Stimulated activated CD8-positive, alpha-beta memory T cell treated with anti-CD3 and anti-CD28 coated beads, Interleukin-4, amount 100 ng/mL, for 1 hour (primary cell): ENCODE measurements at places on chromosomes 3 and 15.

DNA sequence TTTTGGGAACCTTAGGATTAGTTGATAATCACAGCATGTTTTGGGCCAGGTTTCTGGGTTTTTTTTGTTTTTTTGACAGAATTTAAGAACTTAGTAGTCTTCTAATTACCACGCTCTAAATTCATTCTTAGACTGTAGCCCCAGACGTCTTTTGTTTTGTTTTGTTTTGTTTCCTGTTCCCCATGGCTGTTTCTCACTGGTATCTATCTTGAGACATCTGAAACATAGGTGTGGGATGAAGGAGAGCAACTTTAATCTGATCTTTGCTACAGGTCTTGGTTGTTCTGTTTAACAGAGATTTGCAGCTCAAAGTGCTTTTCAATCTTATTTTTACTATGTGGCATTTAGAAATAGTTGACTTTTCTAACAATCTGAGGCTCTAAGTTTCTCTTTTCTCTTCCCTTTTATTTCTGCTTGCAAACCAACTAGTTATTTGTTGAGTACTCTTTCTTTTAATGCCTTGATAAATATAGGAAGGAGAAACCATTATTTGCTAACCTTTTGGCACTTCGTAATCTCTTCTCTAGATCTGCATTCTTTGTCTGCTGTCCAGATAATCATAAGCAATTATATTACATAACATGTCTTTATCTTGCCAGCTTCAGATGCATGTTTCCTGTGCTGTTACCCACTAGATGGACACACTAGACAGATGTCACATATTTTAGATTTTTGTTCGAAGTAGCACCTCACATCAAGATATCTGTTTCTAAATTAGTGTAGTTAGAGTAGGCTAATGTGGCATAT is 40.9 kb downstream of the FBXL2 start:
- DNase-seq = no peak

- no peak for DNase-seq
Measured at GRCh38 chr3:123819949-123820348, 64.2 kb downstream of the MYLK start.

DNA sequence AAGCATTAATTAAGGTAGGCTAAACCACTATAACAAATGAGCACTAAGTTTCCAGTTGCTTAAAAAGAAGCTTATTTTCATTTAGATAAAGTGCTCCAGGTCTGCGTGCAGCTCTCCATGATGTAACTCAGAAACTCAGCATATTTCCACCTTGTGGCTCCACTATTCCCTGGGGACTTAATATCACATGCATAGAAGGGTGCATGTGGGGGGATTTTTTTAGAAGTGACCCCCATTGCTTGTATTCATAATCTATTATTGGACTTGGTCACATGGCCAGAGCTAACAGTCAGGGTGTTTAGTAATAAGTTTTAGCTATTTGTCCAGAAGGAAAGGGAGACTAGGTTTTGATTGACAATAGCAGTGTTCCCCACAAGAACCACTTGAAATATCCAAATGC is 86.8 kb downstream of the TMCO5A start:
- no peak for DNase-seq

- no peak for DNase-seq
Measured at GRCh38 chr15:72852273-72852672, 68.7 kb upstream of the ADPGK start.

- no peak for DNase-seq
Measured at GRCh38 chr3:29185706-29186105, 95.2 kb upstream of the RBMS3 start.

- no peak for DNase-seq
Measured at GRCh38 chr3:142660893-142661292, 62.9 kb upstream of the TRPC1 start.
